ENCODE measurements at places on chromosomes 12 and 14. TPM values are rescaled to one million over a fixed set of nuclear protein-coding genes. Genes with fewer than 3 reads are reported as not detected.

PLEKHG7 gene
- polyA plus RNA-seq: not detected

GRCh38 chr14:32310876-32311275 lies 18.2 kb upstream of the AKAP6 start:
- no peak for DNase-seq

SLC5A8 gene
- polyA plus RNA-seq: 0.06 TPM

C3AR1 gene
- 0.12 TPM for polyA plus RNA-seq

GRCh38 chr12:5480938-5481303 lies 49.0 kb downstream of the NTF3 start:
- no peak for DNase-seq

GRCh38 chr14:53894456-53894855 lies 62.2 kb downstream of the BMP4 start:
- peak; percentile 57 for DNase-seq

FAM216A gene
- 10.1 TPM for polyA plus RNA-seq

DNA sequence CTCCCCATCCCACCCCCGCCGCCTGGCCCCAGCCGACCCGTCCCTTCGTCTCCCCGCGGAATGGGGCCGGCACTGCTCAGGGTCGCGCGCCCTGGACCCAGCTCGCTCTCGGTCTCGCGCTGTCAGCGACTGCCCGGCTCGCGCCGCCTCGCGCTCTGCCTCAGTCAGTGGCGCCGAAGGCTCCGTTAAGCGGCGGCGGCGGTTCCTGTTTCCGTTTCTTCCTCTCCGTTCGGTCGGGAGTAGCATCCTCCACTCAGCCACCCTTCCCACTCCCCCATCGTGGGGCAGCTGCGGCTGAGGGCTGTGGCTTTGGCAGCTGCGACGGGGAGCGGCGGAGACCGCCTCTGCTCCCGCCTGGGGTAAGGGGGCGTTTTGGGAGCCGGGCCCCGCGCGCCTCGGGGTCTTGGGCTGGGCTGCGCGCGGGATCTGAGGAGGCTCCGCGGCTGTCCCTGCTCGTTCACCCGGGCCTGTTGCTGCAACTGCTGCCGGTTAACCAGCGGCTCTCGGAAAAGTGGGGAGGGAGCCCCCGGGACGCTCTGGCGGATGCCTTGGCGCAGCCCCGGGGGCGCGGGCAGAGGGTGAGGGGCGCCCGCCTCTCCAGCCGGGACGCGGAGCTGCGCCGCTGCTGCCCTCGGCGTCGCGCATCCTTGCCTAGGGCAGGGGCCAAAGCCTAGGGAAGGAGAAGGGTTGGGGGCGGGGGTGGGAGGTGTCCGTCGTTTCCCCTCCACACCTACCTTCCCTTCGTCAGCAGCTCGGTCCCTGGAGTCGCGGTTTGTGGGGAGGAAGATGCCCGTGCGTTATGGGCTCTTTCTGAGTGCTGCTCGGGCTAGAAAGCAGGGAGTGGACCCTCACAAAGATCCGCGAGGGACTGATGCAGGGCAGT lies 567 bp downstream of the FUT8 start:
- DNase-seq: peak; percentile 57

HCAR3 gene
- 1.2 TPM for polyA plus RNA-seq

KIF5A gene
- 0.06 TPM for polyA plus RNA-seq

NOVA1 gene
- polyA plus RNA-seq: 0.06 TPM

CD163L1 gene
- polyA plus RNA-seq: 1.3 TPM

TGM1 gene
- 4.4 TPM for polyA plus RNA-seq

AKAP5 gene
- 0.01 TPM for polyA plus RNA-seq
